Stimulated activated CD4-positive, alpha-beta T cell treated with anti-CD3 and anti-CD28 coated beads, Interleukin-15, amount 100 ng/mL, for 24 hours (primary cell): ENCODE measurements at places on chromosomes 6 and 20.

DNA sequence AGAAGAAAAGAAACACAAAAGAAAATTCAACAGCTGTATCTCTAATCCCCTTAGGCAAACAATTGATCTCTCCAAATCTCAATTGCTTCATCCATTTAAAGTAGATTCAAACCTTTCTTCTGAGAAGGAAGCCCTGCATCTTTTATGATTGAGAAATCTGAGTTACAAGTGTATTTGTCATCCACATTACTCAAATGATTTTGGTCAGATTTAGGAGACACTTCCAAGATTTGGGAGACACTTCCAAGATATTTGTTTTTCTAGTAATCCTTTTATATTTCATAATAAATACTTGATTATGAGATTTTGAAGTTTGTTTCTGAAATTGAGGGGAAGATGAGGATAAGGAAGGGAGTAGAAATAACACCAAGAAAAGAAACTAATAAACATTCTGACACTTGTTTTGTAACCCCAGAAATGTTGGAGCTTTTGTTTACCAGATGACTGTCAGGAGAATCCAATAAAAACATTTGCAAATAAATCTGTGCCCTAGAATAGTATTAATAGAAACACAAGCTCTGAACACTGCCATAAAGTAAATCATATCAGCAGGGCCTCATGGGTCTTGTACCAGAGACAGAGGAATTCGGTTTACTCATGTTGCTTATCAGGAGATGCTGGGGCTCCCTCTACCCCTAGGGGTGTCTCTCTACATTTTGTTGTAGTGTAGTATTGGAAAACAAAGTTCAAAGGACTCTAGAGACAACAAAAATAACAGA, 314.3 kb upstream of the NT5E start:
- no peak for DNase-seq

DNA sequence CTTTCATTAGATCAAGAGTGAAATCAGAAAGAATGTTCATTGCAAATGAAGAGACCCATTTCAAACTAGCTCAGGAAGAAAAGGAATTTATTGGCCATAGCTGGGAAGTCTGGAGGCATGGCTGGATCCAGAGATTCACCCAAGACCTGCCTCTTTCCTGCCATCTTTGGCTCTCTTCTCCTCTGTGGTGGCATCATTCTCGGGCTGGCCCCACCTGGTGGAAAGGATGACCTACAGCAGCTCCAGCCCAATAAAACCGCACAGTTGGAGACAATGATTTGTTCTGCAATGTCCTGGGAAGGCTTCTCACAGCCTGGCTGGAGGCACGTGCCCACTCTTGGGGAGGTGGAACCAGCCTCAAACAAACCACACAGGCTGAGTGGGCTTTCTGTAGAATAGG, 18.1 kb upstream of the FERMT1 start:
- DNase-seq: peak; percentile 26

- no peak for DNase-seq
Measured at GRCh38 chr6:9612489-9612888, 802.4 kb downstream of the TFAP2A start.

GRCh38 chr20:47719625-47720024, 65.7 kb downstream of the SULF2 start:
- no peak for DNase-seq

- no peak for DNase-seq
Measured at GRCh38 chr6:99933129-99933528, 60.9 kb downstream of the MCHR2 start.

DNA sequence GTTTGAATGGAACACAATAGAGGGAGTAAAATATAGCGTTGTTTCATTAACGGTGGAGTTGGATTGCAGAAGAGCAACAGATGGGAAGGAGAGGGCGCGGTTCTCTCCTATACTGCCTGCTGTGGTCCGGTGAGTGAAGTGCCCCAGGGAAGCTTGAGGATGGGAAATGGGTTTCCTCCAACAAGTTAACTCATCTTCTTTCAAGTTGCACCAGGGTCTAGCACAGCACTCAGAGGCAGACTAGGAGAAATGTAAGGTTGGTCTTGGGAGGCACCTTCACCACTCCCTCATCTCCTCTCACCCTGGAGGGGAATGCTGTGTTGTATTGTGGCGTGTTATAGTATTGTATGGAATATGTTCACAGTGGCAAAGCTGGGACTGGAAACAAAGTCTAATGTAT, 96.9 kb upstream of the SLC24A3 start:
- DNase-seq: no peak

- DNase-seq: no peak
Measured at GRCh38 chr6:9332241-9332780, 897.0 kb upstream of the SLC35B3 start.

DNA sequence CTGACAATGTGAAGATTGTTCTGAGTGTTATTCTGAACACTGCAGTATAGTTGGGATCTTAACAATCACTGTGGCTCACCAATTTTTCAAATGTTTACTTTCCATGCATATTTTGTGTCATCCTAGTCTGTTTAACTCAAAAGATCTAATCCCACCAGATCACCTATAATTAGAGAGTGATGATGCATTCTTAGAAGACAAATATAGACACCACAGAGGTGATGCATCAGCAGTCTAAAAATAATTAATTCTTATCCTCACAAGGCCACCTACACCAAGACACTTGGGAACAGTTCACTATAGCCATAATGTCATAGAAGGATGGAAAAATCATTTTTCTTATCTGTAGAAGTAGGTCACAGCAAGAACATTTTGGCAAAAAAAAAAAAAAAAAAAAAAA, 154.8 kb downstream of the UBE3D start:
- no peak for DNase-seq

- DNase-seq: no peak
Measured at GRCh38 chr6:81763968-81764367, 11.5 kb upstream of the TENT5A start.

GRCh38 chr20:58997141-58997770, 9.8 kb downstream of the CTSZ start:
- no peak for DNase-seq

- no peak for DNase-seq
Measured at GRCh38 chr20:62838128-62838891, 21.5 kb downstream of the COL9A3 start.

DNA sequence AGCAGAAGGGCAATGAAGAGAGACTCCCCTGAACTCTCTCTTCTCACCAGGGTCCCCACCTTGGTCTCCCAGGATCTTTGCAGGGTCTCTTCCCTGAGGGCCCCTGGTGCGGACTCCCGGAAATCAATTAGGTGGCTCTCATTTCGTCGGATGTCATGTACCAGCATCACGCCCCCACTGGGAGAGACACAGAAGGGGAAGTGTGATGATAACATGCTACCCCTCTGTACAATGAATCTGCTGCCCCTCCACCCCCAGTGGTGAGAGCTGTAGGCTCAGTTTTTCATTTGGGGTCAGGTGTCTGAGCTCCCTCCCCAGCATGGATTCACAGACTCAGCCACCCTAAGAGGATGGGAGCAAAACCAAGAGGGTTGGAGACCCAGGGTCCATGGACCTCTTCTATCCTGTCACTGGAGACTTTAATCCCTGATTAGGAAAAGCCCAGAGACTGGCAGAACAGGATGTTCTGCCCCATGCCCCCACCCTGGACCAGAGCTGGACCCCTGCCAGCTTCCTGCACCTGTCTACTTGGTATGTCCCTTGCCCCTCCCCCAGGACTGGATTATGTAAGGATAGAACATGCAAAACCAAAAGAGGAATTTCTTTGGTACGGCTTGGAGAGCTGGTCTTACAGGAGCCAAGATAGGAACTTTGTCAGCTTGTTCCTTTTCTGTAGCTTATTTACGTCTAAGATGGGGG, 11.1 kb downstream of the GGT7 start:
- DNase-seq: no peak
